Stimulated activated CD4-positive, alpha-beta T cell treated with anti-CD3 and anti-CD28 coated beads, Interleukin-1b, Interleukin-23, amount 100 ng/mL, for 1 hour (primary cell): ENCODE measurements at places on chromosomes 3 and 15.
A peak's percentile ranks its signal among the peaks of the same experiment; 100 is the strongest.

DNA sequence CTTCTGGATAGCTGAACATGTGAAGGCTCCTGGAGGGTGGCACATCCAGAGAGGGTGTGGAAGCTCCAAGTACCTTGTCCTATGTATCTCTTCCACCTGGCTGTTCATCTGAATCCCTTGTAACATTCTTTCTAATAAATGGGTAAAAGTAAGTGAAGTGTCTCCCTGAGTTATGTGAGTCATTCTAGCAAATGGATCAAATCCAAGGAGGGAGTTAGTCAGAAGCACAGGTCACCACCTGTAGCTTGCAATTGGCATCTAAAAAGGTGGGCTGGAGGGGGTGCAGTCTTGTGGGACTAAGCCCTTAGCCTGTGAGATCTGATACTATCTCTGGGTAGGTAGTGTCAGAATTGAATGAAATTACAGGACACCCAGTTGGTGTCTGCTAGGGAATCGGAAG lies 71.0 kb downstream of the WWTR1 start:
- DNase-seq, result no peak

DNA sequence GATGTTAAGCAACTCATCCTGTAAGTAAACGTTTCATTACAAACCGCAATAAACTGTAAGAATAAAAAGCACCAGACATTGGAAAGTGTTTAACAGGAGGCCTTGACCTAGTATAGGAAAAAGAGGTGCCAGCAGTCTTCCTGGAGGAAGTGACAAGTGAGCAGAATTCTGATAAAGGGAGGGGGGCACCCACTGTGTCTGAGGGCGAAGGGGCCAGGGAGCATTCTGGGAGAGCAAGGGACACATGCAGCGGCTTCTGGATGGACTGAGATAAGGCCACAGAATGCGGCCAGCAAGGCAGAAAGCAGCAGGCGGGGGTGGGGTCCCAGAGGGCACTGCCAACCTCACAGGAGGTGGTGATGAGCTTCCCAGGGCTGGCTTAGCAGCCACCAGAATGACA lies 80.2 kb downstream of the MTHFS start:
- no peak for DNase-seq

- DNase-seq, result no peak
These were observed 7.5 kb upstream of the POLR2M start for GRCh38 chr15:57698991-57699390.

DNA sequence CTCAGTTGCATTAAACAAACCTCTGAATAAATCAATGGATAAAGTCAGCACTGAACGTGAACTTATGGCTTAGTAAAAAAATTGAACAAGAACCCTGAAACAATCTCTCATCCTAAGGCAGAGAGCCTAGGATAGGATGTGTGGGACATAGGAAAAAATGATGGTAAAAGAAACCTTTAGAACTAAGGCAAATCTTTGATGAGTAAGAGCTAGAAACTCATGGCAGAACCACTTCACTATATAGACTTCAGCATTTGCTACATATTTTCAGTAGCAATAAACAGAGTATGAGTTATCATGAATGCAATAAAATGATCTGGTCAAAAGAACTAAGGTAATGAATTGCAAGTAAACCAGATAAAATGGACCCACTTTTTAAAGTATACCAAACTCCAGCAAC lies 725.8 kb upstream of the DPPA4 start:
- no peak for DNase-seq

DNA sequence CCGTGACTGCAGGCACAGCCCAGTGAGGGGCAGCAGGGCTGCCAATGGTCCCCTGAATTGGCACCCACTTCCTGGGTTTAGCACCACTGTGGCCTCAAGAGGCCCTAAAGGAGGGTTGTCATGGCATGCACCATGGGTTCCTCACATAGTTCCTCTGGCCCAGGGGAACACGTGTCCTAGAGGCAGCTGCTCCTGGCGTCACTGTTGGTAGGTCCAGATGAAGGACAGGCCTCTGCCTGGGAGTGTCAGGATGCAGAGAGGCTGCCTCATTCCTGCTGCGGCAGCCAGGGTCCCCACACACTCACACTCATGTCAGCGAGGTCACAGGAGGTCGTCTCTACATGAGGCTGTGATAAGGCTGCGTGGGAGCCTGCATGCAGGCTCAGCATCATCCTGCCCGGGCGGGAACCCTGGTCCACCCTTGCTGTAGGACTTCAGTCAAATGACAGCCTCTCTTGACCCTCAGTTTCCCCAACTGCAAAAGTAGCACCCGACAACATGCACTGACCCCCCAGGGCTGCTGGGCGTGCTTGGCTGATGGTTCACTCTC lies 26.1 kb upstream of the SFMBT1 start:
- no peak for DNase-seq

- no peak for DNase-seq
These were observed 1.1 kb downstream of the SLCO2A1 start for GRCh38 chr3:134028486-134029255.

GRCh38 chr3:32401126-32401525 lies 9.5 kb downstream of the CMTM7 start:
- no peak for DNase-seq

GRCh38 chr3:35383216-35383615 lies 256.1 kb upstream of the ARPP21 start:
- DNase-seq, result no peak

DNA sequence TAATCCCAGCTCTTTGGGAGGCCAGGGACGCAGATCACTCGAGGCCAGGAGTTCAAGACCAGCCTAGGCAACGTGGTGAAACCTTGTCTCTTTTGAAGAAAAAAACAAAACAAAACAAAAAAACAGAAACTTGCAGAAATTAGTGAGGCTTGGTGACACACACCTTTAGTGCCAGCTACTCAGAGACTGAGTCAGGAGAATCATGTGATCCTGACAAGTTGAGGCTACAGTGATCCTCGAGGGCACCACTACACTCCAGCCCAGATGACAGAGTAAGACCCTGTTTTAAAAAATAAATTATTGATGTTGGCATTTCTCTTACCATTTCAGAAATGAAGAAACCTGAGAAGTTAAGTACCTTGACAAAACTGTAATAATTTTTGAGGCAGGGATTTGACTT lies 44.6 kb upstream of the CCNB2 start:
- DNase-seq, result no peak

DNA sequence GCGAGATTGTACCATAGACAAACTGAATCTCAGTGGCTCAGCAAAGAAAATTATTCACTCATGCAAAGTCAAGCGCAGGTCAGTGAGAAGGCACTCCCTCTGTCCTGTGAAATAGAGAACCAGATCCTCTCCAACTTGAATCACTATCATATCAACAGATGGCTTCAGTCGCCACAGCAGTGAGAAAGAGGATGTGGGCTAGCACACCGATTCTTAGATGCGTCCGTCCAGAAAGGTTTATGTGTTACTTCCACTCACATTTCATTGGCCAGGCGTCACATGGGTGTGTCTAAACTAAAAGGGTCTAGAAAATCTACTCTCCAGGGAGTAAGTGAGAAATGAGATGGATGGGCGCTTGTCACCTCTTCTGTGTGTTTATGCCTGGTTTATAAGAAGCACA lies 141.6 kb upstream of the KBTBD8 start:
- DNase-seq, result no peak

- DNase-seq, result no peak
These were observed 19.9 kb downstream of the RPLP1 start for GRCh38 chr15:69472562-69472961.

GRCh38 chr3:160257606-160258005 lies 32.4 kb downstream of the C3orf80 start:
- no peak for DNase-seq

- DNase-seq, result peak; percentile 50
These were observed at the start of gene HAPLN3 for GRCh38 chr15:88894819-88895767. TSS of gene HAPLN3 (minus strand) at chr15:88895544. CDS start at chr15:88887298, 8,246 bp downstream.

GRCh38 chr3:160403028-160403545 lies 3.6 kb downstream of the SMC4 start:
- no peak for DNase-seq

DNA sequence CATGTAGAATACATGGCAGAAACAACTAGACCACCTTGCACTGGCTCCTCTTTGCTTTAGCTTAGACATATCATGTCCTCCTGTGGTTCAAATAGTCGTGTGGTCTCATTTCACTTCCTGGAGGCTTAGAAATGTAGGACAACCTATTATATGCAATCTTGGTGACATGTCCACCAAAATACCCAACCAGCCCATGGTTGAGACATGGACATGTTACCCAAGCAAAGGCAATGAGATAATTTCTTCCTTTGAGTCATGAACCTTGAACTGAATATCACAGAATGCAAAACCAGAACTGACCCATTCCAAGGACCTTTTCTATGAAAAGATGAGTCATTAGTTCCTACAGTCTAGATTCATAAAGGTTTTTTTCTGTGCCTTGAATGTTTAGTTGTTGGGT lies 309.0 kb upstream of the MDFIC2 start:
- DNase-seq, result no peak

DNA sequence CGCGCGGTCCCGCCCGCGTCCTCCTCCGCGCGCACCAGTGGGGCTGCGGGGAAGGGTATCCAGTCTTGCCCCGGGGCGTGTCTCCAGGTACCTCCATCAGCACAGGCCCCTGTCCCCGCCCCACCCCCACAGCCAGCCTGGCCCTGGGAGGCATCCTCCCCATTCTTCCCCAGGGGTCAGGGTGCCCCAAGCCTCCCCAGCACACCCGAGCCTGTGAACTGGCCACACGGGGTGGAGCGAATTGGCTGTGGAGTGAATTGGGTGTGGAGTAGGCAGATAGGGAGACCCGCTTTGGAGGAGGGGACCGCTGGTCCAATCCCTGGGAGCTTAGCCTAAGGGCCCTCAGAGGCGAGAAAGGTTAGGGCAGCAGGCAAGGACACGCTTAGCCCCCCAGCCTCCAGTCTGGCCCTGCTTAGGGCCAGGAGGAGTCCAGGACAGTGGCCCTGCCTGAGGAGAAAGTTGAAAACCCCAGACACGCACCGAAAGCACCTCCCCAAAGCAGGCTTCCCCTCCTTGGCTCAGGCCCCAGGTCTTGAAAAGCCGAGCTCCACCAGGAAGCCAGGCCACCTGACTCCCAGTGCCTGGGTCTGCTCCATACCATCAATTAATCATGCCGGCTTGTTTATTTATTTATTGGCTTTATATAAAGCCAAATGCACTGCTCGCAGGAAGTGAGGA lies 107.7 kb upstream of the SLC6A11 start:
- no peak for DNase-seq

GRCh38 chr3:128603811-128604775 lies 46.5 kb downstream of the RPN1 start:
- DNase-seq, result no peak

DNA sequence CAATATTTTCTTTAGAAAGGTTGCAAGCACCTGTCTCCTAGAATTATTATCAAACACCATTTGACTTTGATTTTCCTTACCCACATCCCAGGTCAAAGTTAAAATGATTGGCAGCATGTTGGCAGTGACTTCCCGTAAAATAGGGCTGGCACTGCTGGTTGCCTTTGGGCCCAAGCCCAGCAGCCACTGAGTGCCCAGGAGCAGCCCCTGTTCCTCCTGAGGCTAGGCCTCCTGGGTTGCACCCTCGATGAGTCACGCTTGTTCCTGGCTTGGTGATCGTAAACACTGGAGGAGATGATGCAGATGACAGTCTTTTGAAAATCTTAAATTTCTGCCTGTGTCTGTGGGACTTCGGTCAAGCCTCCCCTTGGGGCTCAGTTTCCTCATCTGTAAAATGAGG lies 290.0 kb downstream of the TLE3 start:
- no peak for DNase-seq

- DNase-seq, result no peak
These were observed 5.8 kb upstream of the DBR1 start for GRCh38 chr3:138180375-138181029.

GRCh38 chr3:16449369-16449768 lies 64.1 kb downstream of the RFTN1 start:
- DNase-seq, result no peak

- DNase-seq, result no peak
These were observed 891 bp downstream of the NXPE3 start for GRCh38 chr3:101779822-101780381.

- DNase-seq, result no peak
These were observed 39.1 kb downstream of the SYNM start for GRCh38 chr15:99143655-99144610.

DNA sequence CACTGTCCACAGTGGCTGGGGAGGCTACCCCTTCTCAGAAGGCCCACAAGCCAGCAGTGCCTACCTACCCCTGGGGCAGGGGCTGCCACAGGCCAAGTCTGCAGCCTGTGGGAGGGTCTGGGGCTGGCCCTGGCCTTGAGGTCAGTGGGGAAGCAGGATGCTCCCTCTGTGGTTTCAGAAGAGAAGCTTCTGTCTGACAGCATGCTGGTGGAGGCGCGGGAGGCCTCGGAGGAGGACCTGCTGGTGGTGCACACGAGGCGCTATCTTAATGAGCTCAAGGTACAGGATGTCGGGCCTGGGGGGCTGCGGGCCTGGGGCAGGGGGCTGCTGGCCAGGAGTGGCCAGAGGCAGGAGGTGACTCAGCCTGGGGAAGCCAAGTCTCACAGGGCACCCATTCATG lies 3.2 kb downstream of the HDAC11 start:
- no peak for DNase-seq

DNA sequence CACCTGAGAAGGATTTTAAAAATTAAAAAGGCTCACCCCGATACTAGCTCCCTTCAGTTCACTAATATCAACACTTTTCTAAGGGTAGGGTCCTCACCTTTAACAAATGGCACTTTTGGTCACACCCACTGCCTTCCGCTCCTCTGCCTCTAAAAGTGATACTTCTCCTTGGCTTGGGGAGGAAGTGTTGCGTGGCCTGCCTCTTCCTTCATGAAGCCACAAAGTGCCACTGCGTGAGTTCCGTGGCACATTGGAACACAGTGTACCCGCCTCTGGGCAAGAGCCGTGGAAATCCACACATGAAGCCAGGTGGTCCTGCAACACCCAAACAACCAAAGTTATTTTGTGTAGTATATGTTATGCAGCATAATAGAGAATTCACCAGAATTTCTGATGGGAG lies 3.9 kb downstream of the B4GALT4 start:
- no peak for DNase-seq

- DNase-seq, result no peak
These were observed 772.9 kb downstream of the DIPK2A start for GRCh38 chr3:144744473-144744872.

- no peak for DNase-seq
These were observed 182.0 kb downstream of the FGF12 start for GRCh38 chr3:192545333-192545732.

DNA sequence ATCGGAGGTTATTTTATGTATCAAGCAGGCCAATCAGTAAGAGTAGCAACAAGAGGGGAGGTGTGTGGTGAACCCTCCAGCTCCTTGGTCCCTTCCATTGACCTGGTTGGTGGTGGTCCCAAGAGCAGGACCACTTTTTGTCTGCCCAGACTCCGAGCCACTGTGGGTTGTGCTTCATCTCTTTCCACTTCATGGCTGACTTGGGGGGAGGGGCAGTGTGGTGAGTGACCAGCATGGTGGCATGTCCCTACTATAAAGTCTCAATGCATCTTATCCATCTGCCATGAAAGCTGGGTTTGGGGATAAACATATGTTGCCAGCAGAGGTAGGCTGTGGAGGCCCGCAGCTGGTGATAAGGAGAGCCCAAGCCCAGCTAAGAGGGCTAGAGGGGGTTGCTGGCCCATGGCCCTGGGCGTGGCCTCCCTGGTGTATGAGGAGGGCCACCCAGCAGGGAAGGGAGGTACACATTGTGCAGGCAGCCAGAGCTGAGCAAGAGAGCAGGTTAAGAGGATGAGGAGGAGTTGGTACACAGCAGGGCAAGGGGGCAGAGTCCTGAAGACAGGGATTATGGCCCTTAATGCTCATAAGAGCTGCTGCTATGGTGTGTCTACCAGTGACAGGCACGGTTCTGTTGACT lies 7.0 kb downstream of the AEN start:
- no peak for DNase-seq
